A549 (cell line): ENCODE measurements at places on chromosomes 6 and 20. TPM values are rescaled to one million over a fixed set of nuclear protein-coding genes. Genes with fewer than 3 reads are reported as not detected.
A peak's percentile ranks its signal among the peaks of the same experiment; 100 is the strongest.

ADGRF1 gene
- not detected in 3 replicates for polyA plus RNA-seq

TULP1 gene
- polyA plus RNA-seq = not detected in 3 replicates

ADTRP gene
- polyA plus RNA-seq = 0.35 to 0.59 TPM (median 0.42 TPM) in 3 replicates

HMGCLL1 gene
- polyA plus RNA-seq = 0.28 to 0.33 TPM (median 0.31 TPM) in 3 replicates

THBS2 gene
- 0.01 TPM in 1 of 3 replicates, not detected in the others for polyA plus RNA-seq

ZNF451 gene
- polyA plus RNA-seq = 7.6 to 8.9 TPM (median 8.7 TPM) in 3 replicates

DNA sequence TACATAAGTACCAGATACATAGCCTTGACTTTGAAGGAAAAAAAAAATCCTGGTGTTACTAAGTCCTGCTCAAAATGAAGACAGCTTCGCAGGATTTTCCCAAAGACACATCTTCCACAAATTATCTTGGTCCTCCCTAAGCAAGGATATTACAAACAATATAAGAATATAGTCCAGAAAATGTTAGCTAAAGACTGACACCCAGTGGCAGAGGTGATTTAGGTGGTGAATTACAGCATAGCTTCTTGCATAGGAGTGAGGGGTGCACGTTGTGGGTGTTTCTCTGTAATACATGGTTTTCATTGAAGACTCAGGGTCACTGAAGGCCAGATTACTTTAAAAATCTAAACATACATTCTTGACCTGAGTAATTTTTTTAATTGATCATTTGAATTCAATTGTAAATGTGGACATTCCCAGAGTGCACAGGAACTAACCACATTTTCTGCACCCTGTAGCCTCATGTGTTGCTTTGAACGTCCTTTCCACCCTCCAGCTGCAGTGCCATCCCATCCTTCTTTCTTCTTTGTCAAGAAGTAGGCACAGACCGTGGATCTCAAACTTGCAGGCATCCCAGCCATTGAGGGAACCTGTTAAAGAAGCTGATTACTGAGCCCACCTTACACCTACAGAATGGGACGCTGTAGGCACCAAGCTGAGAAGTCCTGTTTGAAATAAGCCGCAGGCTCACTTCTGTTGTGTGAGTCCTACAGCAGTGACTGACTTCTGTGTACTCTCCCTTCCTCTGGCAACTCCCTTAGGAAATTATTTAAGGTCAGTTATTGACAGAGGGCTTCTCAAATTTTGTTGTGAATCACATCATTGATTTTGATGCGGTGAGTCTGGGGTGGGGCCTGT is 102.6 kb downstream of the PERP start:
- DNase-seq = peak; percentile 47

DNA sequence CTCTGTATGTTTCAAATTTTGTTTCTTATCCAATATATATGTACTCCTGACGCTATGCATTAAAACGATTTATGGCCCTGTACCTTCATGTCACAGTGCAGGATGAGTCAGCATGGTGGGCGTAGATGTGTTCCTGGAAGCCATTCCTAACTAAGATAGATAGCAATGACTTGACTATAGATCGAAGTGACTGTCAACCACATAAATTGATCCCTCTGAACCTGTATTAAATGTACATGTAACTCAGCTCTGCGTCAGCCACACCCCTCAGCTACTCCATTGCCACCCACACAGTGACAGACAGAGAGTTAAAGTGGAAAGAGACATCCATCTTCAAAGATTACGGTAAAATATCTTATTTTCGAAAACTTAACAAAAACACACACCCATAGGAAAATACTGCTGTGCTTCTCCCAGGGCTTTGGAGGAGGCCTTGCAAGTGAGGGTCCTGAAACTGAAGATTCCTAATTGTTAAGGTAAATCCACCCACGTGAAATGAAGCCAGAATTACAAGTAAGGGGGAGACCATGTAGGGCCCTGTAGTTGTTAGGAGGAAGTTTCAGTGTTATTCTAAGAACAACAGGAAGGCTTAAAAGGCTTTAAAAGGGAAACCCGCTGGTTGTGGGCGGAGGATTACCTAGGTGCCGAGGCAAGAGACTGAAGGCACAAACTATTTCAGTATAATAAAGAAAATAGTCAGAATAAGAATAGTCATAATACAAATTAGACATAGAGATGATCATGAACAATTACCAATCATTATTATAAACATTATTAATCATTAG is 10.3 kb upstream of the RAD21L1 start:
- DNase-seq = no peak

GZF1 gene
- 13.2 to 16.1 TPM (median 15.6 TPM) in 3 replicates for polyA plus RNA-seq

- DNase-seq = no peak
Observed at GRCh38 chr6:21593927-21594415, 420 bp downstream of the SOX4 start.

- DNase-seq = no peak
Observed at GRCh38 chr20:56733967-56734366, 104.9 kb downstream of the TFAP2C start.

- no peak for DNase-seq
Observed at GRCh38 chr6:13436399-13437217, 50.8 kb downstream of the GFOD1 start.

GABBR1 gene
- polyA plus RNA-seq = 8.2 to 9.7 TPM (median 9.0 TPM) in 3 replicates

GRCh38 chr6:156752666-156753301 is 24.4 kb upstream of the ARID1B start:
- peak; percentile 20 for DNase-seq

- no peak for DNase-seq
Observed at GRCh38 chr20:36490191-36490590, 51.1 kb upstream of the MYL9 start.

DNA sequence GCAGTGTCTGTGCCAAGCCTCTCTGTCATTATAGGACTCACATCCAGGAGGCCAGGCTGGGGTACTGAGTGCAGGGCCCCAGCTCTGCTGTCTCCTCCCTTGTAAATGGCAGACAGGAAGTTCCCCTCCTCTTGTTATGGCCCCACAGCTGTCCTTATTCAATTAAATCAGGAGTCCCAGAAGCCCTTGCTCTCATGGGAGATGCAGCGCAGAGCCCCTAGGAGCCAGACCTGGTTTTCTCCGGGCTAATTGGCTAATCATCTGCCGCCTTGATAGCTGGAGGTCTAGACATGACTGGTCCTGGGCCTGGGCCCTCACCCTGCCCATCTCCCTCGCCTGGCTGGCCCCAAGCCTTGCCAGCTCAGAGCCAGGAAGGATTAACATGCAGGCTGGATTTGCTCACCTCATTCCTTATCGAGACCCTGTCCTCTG is 172.0 kb downstream of the VEGFA start:
- no peak for DNase-seq
